Smooth muscle cell of the umbilical artery (primary cell): ENCODE measurements at places on chromosomes 3 and 15. TPM values are rescaled to one million over a fixed set of nuclear protein-coding genes. Genes with fewer than 3 reads are reported as not detected.

CRELD1 gene
- total RNA-seq = 82.0 and 124 TPM in 2 replicates

FAM81A gene
- 0.28 and 0.30 TPM in 2 replicates for total RNA-seq

CCR4 gene
- under 0.01 TPM in 1 of 2 replicates, not detected in the other for total RNA-seq

MYH15 gene
- 1.2 and 8.1 TPM in 2 replicates for total RNA-seq

COL6A5 gene
- total RNA-seq = under 0.01 TPM in 1 of 2 replicates, not detected in the other

SH3GL3 gene
- total RNA-seq = 0.97 and 2.1 TPM in 2 replicates

C3orf80 gene
- 3.6 and 7.1 TPM in 2 replicates for total RNA-seq

CHST13 gene
- total RNA-seq = not detected in 2 replicates

GOLGA8O gene
- not detected in 2 replicates for total RNA-seq

SKOR1 gene
- 0.09 TPM in 1 of 2 replicates, not detected in the other for total RNA-seq

GOLGA8G gene
- under 0.01 TPM in 1 of 2 replicates, not detected in the other for total RNA-seq

TLR9 gene
- under 0.01 TPM in 1 of 2 replicates, not detected in the other for total RNA-seq

PAK6 gene
- total RNA-seq = 0.28 TPM in 1 of 2 replicates, not detected in the other

SEMA3G gene
- 0.09 TPM in 1 of 2 replicates, not detected in the other for total RNA-seq

CDHR4 gene
- not detected in 2 replicates for total RNA-seq

NUP210 gene
- total RNA-seq = 0.09 and 0.30 TPM in 2 replicates
